CD8-positive, alpha-beta memory T cell (primary cell): ENCODE measurements at places on chromosomes 4 and X. TPM values are rescaled to one million over a fixed set of nuclear protein-coding genes. Genes with fewer than 3 reads are reported as not detected.

GRCh38 chrX:12379671-12380070 is 241.4 kb downstream of the FRMPD4 start:
- no peak overlapping the region for H3K4me3 ChIP-seq
- no peaks in the 10 kb centered on the region for H3K4me1 ChIP-seq
- H3K27me3 ChIP-seq = no peaks in the 10 kb centered on the region
- H3K36me3 ChIP-seq = no peaks in the 10 kb centered on the region
- no peak overlapping the region for H3K27ac ChIP-seq

DNA sequence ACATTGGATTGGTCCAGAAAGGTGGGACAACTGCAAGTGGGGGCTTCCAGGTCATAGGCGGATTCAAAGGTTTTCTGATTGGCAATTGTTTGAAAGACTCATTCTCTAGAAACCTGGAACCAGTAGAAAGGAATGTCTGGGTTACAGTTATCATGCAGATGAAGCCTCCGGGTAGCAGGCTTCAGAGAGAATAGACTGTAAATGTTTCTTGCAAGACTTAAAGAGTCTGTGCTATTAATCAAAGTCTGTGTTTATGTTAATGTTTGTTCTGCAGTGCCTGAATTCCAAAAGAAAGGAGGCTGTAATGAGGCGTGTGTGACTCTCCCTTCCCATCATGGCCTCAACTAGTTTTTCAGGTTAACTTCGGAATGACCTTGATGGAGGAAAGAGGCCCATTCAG is 43.9 kb upstream of the GC start:
- no peaks in the 10 kb centered on the region for H3K27me3 ChIP-seq
- no peaks in the 10 kb centered on the region for H3K36me3 ChIP-seq
- no peak overlapping the region for H3K27ac ChIP-seq
- no peak overlapping the region for H3K4me3 ChIP-seq

DNA sequence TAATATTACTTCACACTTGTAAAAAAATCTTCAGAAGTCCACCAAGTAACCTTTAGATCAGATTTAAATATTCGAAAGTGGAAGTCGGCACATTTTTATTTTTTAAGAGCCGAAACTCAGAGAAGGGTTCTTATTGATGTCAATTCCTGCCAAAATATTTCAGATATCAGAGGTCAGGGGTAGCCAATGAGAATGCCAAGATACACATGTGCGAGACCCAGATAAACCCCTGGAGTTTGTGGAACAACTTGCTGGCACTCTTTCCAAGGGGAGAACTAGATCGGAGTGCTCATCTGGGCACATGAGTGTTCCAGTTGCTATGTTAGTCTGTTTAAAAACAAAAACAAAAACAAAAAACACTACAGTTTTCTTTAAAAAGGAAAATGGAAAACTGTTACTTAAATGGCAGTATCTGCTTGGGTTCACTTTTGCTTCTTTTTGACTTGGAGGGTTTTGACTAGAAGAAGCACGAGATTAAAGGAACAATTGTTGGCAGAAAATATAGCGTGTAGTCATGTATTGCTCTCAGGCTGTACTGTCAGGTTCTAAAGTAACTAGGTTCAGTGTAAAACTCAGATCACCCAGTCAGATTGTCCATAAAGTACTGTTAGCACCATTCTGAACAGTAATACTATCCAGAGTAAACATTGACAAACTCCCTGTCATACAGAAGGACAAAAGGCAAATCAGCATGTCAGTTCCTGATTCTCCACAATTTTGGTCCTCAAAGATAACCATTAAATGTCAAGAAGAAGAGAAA is 188.0 kb upstream of the PACRGL start:
- no peak overlapping the region for H3K4me3 ChIP-seq
- H3K27me3 ChIP-seq = no peaks in the 10 kb centered on the region
- no peaks in the 10 kb centered on the region for H3K4me1 ChIP-seq

DNA sequence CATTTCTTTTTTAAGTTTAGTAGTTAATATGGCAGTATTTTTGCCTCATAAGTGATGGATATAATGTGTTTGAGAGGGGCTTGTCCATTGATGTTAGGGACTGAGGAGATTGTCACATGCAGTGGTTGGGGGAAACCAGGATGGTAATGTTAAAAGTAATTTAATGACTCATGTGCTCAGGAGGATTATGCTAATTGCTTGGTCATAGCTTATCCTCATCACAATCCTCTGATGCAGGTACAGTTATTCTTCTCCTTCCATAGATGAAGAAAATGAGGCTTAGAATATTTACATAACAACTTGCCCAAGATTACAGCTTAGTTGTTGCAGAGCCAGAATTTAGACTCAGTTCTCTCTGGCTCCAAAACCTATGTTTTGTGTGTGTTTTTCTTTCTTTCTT is 94.4 kb upstream of the SCML1 start:
- no peaks in the 10 kb centered on the region for H3K27me3 ChIP-seq
- no peaks in the 10 kb centered on the region for H3K4me1 ChIP-seq
- H3K36me3 ChIP-seq = no peaks in the 10 kb centered on the region
- DNase-seq = no peak

DNA sequence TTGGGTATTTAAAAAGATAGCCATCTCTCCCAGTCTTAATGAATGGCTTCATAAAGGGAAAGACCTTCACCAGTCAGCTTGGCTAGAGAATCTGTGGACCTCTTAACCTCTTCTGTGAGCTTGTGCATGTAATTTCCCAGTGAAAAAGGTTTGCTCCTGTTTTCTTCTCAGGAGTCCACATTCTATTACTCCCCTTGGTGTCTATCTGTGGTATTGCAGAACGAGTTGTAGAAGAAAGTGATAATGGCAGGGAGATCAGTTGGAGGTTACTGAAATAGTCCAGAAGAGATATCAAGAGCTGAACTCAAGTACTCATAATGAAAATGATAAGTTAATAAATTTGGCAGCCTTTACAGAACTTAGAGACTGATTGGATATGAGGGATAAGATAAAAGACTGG is 16.5 kb upstream of the VAMP7 start:
- H3K27me3 ChIP-seq = no peaks in the 10 kb centered on the region
- no peak overlapping the region for H3K27ac ChIP-seq
- no peaks in the 10 kb centered on the region for H3K36me3 ChIP-seq
- DNase-seq = no peak
- no peaks in the 10 kb centered on the region for H3K4me1 ChIP-seq

The MXRA5 gene
- not detected for total RNA-seq
